ENCODE measurements at places on chromosomes 13 and 19.
A peak's percentile ranks its signal among the peaks of the same experiment; 100 is the strongest.

DNA sequence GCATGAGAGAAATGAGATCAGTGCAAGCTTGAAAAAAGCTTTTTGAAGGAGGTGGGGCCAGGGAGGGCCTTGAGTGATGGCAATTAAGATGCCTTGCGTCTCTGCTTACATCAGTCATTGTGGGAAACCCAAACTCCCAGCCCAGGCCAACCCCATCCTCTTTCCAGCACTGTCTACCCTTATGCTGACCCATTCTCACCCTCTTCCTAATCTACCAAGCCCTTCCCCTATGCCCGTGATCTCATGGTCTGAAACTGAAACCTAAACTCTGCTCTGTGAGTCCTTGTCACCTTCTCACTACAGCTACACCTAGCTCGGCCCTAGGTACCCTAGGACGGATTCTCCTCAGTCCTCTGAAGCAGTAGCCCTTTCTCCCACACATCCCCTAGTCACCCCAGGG is 36.0 kb upstream of the SERP2 start:
- DNase-seq = no peak

DNA sequence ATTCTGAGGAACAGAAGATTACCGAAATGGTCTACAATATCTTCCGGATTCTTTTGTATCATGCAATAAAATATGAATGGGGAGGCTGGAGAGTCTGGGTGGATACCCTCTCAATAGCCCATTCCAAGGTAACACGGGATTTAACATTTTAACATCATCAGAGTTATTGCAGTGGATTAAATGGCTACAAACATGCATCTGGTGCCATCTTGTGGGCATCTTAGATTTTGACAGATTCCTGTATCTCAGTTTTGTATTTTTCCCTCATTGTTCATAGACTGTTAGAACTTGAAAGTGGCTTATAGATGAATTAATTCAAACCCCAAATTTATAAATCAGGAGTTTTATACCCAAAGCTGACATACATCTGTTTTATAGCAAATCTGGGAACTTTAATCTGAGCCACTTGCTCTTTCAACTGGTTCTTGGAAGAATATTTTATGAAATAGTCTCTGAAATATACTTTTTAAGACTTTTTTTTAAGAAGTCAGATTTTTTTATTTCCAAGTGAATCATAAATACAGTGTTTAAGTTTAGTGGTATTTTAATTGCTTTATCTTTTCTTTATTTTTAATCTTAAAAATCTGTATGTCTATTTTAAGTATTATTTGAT is 215.2 kb downstream of the NBEA start:
- DNase-seq = no peak

- DNase-seq = no peak
Observed at GRCh38 chr19:38678217-38678890, 30.9 kb downstream of the ACTN4 start.

GRCh38 chr19:6056801-6057650 is 53.3 kb downstream of the RFX2 start:
- no peak for DNase-seq

- no peak for DNase-seq
Observed at GRCh38 chr19:55086730-55087541, 11.3 kb downstream of the EPS8L1 start.

GRCh38 chr13:31733066-31733465 is 6.3 kb upstream of the RXFP2 start:
- DNase-seq = no peak

DNA sequence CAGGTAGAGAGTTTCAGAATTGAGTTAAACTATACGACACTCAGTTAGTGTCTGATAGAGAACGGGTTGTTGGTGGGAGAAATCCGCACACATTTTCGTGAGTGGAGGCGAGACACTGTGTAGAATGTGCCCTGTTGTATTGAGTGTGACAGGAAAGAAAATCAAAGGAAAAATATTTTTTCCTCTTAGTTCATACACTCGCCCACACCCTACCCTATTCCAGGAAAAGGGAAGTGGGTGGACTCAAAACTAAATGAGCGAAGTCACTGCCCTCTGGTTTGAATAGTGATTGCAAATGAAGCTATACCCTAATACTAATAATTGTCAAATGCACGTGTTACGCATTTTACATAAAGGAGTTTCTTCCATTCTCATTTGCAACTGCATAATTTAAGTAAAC is 2.0 kb downstream of the ZNF347 start:
- DNase-seq = no peak

DNA sequence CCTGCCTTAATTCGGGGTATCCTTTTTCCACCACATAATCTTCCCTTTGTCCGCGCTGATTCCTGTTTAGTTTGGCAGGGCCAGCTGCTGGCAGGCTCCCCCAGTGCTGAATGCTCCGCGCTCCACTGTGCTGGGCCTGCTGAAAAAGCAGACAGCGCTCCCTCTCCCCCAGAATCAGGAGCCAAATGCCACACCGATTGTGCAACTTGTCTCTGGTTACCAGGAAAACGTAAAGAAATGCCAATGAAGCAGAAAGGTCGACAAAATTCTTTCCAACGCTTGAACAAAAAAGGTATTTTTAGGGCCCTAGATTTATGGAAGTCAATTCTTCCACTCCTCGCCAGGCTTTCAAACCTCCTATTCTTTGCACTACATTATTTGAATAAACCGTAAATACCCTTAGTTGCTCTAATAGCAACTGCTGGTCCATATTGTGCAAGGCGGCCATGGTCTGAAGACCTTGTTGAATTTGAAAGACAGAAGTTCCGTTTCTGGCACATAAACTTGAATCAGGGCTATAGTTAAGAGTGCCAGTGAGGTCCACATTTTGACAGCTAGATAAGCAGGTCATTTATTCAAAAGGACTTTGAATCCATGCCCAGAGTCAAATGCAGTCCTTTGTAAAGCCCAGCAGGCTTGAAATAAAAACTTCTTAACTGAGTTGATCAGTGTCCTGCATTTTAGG is 206.7 kb upstream of the RFC3 start:
- DNase-seq = no peak

DNA sequence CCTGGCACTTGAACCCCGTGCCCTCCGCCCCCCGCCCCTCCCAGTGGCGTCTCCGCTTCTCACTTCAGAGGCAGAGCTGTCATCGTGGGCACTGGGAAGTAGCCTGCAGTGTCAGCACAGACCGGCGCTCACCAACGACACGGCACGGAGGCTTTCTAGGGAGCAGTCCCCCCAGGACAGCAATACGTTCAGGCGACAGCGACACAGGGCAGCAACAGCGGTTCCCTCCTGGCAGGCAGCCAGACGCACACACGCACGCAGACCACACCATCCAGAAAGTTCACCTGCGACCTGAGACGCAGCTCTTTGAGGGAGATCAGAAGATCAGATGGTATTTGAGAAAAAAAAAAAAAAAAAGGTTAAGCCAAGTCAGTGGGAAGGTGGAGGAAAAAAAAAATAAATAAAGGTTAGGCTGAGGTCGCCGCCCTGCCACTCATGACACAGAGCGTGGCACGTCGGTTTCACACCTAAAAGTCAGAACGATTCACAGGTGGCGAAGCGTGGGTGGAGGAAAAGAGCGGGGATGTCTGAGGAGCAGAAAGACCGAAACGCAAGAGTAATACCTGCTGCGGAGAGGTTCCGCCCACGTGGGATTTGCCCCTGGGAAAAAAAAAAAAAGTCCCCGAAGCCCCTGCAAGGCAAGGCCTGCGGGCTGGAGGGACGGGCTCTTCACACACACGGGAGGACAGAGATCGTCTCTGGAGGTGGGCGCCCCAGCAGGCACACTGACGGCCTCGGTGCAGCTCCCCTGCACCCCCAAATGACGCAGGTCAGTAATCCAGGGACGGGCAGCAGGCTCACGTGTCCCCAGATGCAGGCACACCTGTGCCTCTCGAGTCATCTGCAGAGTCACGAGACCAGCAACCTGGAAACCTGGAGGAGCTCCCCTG is 94.5 kb downstream of the GNG7 start:
- DNase-seq = peak; percentile 85

DNA sequence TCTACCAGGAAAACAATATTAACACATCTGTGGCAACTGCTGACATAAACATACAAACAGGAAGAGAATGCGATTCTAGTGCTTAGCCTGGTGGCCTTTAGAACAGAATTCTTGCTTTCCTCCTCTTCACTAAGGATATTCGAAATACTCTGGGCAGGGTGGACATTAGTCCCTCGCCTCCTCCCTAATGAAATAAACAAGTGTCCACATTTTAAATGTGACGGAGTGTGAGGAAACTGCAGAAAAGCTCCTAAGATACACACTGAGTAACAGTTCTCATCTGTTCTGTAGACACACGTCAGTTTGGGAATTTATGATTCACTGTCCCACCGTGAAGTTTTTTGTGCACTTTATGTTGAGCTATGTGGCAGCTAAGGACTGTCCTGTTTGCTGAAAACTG is 639 bp downstream of the STARD13 start:
- no peak for DNase-seq

DNA sequence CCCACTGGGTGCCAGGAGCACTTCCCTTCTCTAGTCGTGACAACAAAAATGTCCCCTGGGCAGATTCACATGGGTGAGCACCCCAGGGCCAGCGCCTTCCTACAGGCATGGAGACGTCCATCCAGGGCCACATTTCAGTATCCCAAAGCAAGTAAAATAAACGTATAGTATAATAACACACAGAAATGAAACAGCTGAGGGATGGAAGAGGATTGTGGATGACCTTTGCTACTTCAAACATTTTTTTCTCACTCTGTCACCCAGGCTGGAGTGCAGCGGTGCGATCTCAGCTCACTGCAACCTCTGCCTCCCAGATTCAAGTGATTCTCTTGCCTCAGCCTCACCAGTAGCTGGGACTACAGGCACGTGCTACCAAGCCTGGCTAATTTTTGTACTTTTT is 28.2 kb downstream of the CILP2 start:
- DNase-seq = no peak

DNA sequence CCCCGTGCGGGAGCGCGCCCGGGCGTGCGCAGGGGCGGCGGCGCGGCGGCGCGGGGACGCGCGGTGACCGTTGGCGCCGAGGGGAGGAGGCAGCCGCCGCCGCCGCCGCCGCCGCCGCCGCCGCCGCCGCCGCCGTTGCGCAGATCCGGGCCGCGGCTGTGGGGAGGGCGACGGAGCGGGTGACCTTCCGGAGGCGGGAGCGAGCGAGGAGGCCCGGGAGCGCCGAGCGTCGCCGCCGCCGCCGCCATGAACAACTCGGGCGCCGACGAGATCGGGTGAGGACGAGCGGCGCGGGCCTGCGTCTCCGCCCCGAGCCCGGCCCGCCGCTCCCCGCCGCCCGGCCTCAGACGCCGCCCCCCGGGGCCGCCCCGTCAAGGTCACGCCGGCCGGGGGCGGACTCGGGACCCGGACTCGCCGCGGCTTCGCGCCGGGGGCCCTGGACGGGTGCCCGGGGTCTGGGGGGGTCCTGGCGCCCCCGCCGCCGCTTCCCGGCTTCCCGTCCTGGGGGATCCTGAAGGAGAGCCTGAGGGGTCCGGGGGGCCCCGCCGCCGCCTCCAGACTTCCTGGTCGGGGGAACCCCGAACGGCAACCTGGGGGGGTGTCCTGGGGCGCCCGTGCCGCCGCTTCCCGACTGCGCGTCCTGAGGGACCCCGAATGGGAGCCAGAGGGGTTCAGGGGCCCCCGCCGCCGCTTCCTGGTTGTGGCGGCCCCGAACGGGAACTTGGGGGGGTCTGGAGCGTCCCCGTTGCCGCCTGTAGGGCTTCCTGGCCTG is at the start of gene DAZAP1:
TSS of gene DAZAP1 (plus strand) at position 59 of the 772 bp plus-strand sequence. CDS start at position 247, 188 bp downstream.
- DNase-seq = peak; percentile 40

- no peak for DNase-seq
Observed at GRCh38 chr19:11699931-11700794, 38.6 kb downstream of the ZNF823 start.

- no peak for DNase-seq
Observed at GRCh38 chr19:20078581-20079031, 806 bp downstream of the ZNF90 start.

DNA sequence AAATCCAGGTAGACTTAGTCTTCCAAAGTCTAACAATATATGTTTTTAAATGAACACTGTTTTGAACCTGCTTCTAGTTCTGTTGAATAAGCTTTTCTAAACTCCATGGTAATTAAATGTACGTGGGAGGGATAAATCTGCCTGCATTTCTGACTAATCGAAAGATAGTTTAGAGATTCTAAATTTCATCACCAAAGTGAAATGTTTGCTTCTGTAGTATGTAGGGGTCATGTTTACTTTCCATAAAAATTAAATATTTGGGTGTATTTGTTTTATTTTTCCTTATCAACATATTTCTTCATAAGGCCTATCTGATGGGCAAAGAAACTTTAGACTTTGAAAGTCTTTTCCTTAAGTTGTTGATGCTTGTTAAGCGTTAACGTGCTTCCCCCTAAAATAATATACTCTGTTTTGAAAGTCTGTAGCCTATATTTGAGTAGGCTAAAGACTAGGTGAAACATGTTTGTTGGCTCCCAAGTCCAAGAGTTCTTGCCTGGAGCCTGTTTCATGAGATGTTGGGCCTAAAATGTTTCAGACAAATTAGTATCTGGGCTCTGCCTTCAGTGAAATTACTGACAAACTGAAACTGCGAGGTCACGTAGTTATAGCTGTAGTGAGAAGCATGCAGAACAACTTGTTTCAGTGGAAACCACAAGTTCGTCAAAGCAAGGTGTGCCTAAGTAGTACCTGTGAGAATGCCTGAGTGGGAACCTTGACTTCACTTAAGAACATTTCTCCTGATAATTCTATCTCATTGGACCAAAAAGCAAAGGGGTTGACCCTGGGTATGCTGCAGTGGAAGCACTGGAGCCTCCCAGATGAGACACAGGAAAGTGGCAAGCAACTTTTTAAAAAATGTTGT is 126.2 kb downstream of the LMO7 start:
- no peak for DNase-seq

- DNase-seq = no peak
Observed at GRCh38 chr13:98975822-98976261, 2.0 kb downstream of the DOCK9 start.

DNA sequence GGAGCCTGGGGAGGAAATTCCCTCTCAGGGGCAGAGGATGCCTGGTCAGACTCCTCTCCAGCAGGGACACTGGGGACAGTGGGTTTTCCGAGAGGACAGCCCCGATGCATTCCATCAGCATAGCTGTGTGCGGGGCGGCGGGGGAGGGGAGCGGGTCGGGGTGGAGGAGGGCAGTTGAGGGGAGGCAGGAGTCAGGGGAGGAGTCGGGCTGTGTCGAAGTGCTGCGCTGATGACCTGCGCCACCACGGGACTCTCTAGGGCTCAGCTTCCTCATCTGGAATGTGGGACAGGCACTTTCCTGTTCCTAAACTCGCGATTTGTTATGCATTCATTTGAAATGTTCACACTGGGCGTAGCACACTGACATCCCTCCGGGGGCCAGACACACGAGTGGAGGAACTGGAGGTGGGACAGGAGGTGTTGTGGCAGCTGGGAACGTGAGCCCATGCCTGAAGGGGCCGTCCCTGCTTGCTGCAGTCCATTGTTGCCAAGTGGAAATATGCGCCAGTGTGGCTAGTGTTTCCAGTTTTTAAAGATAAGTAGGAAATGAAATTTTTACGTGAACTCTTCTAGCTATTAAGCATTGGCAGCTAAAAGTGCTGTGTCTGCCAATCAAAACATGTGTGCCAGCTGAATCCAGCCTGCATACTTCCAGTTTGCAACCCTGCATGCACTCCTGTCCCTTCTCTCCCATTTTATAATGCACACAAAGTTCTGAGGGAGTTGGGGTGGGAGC is 43.3 kb downstream of the FLT1 start:
- no peak for DNase-seq

- no peak for DNase-seq
Observed at GRCh38 chr19:577439-578392, 5.3 kb downstream of the BSG start.
